ENCODE measurements at places on chromosomes 16 and 17. TPM values are rescaled to one million over a fixed set of nuclear protein-coding genes. Genes with fewer than 3 reads are reported as not detected.

Gene UMOD
- not detected for total RNA-seq

Gene SEZ6L2
- 1.9 TPM for total RNA-seq

- no peak overlapping the region for H3K4me3 ChIP-seq
- no peak overlapping the region for H3K27ac ChIP-seq
- no peaks in the 10 kb centered on the region for H3K4me1 ChIP-seq
- no peaks in the 10 kb centered on the region for H3K36me3 ChIP-seq
- no peaks in the 10 kb centered on the region for H3K27me3 ChIP-seq
Measured at GRCh38 chr17:14169901-14170300, 66.8 kb downstream of the CDRT15 start.

Gene GPR179
- 0.06 TPM for total RNA-seq

- H3K4me3 ChIP-seq, result no peak overlapping the region
- H3K4me1 ChIP-seq, result peaks cover 8% of the 10 kb centered on the region
Measured at GRCh38 chr16:19909750-19910322, 25.2 kb upstream of the GPRC5B start.

GRCh38 chr17:59858167-59858816, 34.5 kb downstream of the TUBD1 start:
- H3K27me3 ChIP-seq, result no peaks in the 10 kb centered on the region
- DNase-seq, result no peak
- H3K27ac ChIP-seq, result no peak overlapping the region
- no peak overlapping the region for H3K4me3 ChIP-seq
- H3K36me3 ChIP-seq, result no peaks in the 10 kb centered on the region
- H3K4me1 ChIP-seq, result peaks cover 38% of the 10 kb centered on the region

- no peak overlapping the region for H3K4me3 ChIP-seq
- peaks cover 19% of the 10 kb centered on the region for H3K4me1 ChIP-seq
- no peaks in the 10 kb centered on the region for H3K27me3 ChIP-seq
- peak; percentile 88 for DNase-seq
- no peaks in the 10 kb centered on the region for H3K36me3 ChIP-seq
Measured at GRCh38 chr17:75535119-75535537, 9.6 kb downstream of the LLGL2 start.

DNA sequence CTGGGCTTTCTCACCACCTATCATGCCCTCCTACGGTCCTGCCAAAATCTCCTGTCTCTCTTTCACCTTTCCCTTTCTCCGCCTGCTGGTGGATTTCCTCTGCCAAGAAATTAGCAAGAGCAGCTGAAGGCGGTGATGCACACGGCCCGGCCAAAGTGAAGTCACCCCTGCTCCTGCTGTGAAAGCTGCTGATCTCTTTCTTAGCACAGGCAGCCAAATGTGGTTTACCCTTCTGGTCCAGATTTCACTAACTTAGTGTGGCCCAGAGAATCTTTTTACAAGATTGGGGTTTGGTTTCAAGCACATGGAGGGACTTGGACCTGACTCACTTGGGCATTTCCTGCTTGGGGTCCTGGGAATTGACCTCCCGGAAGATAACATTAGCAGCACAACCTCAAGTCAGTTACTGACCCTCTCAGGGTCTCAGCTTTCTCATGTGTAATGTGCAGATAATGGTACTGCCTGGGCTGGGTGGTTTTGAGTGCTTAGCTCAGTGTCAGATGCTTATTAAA, 155.7 kb downstream of the SOCS1 start:
- no peak for DNase-seq
- no peak overlapping the region for H3K4me3 ChIP-seq
- H3K27ac ChIP-seq, result peak overlapping the region; percentile 26

DNA sequence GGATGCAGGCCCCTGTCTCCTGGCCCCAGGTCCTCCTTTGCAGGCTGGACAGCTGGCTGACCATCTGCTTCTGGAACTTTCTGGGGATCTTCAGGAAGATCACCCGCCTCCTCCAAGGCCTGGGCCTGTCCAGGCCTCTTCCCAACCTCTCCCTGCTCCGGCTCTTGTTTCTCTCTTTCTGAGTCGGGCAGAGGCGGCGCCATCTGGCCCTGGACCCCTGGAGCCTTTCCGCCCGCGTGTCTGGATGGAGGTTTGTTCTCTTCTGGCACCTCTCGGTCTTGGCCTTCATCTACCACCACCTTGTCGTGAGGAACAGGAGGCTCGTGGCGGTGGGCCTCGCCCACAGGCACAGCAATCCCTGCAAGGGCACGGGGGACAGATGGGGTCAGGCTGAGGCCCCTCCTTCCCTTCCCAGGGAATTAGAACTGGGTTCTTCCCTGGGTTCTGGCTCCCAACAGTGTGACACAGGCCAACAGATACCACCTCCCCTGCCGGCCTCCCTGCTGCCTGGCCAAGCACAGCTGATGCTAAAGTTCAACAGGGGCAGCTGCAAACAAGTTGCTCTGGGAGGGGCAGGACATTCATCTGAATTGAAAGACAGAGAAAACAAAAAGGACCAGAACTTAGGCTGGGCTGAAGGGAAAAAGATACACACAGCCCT, 13.3 kb downstream of the NDUFAF8 start:
- no peak for DNase-seq
- peaks cover 25% of the 10 kb centered on the region for H3K4me1 ChIP-seq
- H3K27ac ChIP-seq, result no peak overlapping the region
- H3K36me3 ChIP-seq, result peaks cover 32% of the 10 kb centered on the region

Gene SCIMP
- 82.7 TPM for total RNA-seq

Gene SLC25A11
- total RNA-seq, result 42.9 TPM

- H3K27me3 ChIP-seq, result no peaks in the 10 kb centered on the region
- H3K27ac ChIP-seq, result no peak overlapping the region
- H3K4me3 ChIP-seq, result no peak overlapping the region
- H3K36me3 ChIP-seq, result peaks cover 73% of the 10 kb centered on the region
- DNase-seq, result peak; percentile 68
Measured at GRCh38 chr17:2982854-2983253, 80.6 kb downstream of the OR1D5 start.

Data from spleen (tissue), 13 donors.